ENCODE measurements at places on chromosomes 7 and 10. TPM values are rescaled to one million over a fixed set of nuclear protein-coding genes. Genes with fewer than 3 reads are reported as not detected.

DNA sequence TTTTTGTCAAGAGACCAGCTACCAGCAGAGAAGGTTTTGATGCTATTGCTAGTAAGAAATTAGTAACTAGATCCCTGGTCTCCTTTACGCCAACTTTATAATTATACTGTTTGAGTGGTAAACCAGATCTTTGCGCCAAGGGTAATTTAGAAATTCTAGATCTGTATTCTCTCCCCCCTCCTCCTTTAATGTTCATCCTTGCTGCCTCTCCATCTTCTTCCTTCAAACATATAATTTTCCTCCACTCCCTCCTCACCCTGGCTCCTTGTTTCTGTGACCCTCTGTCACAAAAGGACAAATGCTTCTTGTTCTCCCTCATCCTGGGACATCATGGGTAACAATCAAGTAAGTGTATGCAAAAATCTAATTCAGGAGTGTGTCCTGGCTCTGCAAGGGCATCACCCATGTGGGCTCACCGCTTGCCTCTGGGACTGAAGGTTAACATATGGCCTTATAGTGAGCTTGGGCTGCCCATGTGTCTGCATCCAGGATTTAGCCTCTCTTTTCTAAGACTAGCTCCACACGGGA is 121.2 kb downstream of the BAMBI start:
- DNase-seq, result no peak
- no peaks in the 10 kb centered on the region for H3K36me3 ChIP-seq
- H3K27ac ChIP-seq, result no peak overlapping the region

DNA sequence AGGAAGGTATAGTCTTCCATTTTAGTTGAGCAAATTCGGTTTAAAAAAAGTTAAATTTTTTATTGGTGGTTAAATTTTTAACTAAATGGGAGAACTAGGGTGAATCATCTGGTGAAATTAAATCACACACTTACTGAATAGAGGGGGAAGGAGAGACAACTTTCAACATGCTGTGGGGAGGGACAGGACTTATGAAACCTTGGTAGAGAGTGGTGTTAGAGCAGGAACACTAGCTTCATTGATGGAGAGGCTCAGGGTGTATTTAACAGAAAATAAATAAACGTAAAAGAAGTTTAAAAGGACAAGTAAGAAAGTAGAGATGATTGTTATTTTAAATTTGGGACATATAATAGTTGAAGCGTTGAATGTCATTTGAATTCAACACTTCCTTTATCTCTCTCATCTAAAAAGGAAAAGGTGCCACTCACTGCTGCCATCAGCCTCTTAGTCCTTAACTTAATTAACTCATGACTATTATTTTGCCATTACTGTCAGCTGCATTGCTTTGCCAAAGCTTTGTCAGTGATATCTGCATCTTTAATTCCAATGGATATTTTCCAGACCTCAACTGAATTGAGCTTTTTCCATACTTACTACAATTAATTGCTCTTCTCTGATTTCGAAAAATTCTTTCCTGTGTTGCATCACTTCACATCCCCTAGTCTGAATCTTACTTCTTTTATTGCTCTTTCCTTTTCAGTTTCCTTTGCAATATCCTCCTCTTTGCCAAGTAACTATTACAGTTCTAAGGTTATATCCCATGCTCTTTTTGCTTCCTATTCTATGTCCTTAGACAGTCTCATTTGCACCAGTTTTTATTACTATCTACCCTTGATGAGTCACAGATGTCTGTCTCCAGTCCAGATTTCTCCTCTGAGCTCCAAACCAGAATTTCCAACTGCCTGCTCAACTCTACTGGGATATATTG is 71.7 kb downstream of the GNAT3 start:
- DNase-seq, result no peak
- no peak overlapping the region for H3K27ac ChIP-seq
- H3K27me3 ChIP-seq, result no peaks in the 10 kb centered on the region

- no peak overlapping the region for H3K4me3 ChIP-seq
- no peaks in the 10 kb centered on the region for H3K36me3 ChIP-seq
- H3K4me1 ChIP-seq, result no peaks in the 10 kb centered on the region
- no peaks in the 10 kb centered on the region for H3K27me3 ChIP-seq
- no peak for DNase-seq
Measured at GRCh38 chr7:49228426-49229098, 304.2 kb downstream of the CDC14C start.

DNA sequence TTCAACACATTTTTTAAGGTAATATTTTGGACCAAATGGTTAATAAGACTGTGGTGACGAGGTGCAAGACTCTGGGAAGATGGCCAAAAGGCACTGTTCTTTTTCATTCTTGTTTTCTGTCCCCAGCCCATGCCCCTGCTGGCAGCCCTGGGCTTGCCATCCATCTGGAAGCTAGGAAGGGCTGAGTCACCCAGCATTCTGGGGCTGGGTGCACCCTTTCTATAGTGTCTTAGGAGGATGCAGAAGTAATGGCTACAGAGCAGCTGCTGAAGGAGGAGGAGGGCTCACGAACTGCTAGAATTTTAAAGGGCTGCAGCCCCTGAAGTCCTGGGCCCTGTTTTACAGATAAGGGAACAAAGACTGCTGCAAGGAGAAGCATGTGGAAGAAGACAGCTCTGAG is 42.8 kb upstream of the ZNF32 start:
- no peak overlapping the region for H3K27ac ChIP-seq
- H3K4me1 ChIP-seq, result no peaks in the 10 kb centered on the region
- no peak overlapping the region for H3K4me3 ChIP-seq
- DNase-seq, result no peak

DNA sequence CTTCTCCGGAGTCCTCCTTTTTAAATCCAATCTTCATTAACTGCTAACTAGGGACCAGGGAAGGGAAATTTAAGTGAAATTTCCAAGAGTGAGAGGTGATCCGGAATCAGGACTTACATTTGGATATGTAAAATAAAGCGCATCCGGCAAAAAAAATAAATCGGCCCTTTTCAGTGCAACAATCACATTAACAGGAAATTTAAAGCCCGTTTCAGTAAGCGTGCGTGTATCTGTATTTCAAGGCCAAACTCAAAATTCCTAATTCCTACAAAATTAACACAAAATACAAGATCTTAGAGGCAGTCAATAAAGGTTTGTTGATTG is 771 bp downstream of the DNAJC9 start:
- peak overlapping the region; percentile 90 for H3K27ac ChIP-seq
- peak overlapping the region; percentile 34 for H3K4me3 ChIP-seq
- no peaks in the 10 kb centered on the region for H3K36me3 ChIP-seq
- peaks cover 22% of the 10 kb centered on the region for H3K4me1 ChIP-seq
- no peaks in the 10 kb centered on the region for H3K27me3 ChIP-seq

DNA sequence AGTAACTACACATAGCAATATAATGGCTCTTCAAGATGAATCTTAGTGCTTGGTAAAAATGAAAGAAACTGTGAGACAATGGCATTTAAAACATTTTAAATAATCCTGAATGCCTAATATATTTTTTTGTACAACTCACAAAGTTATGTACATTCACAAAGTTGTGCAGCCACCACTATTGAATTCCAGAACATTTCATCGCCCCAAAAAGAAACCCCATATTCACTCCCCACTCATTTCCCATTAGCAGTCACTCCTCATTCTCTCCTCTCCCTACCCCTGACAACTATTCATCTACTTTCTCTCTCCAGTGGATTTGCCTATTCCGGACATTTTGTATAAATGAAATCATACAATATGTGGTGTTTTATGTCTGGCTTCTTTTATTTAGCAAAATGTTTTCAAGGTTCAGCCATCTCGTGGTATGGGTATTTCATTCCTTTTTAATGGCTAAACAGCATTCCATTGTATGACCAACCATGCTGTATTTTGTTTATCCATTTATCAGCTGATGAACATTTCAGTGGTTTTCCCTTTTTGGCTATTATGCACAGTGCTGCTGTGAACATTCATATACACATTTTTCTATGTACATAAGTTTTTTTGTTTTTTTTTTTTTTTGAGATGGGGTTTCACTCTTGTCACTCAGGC is 34.7 kb downstream of the ENTPD7 start:
- no peaks in the 10 kb centered on the region for H3K4me1 ChIP-seq
- no peak overlapping the region for H3K4me3 ChIP-seq
- no peaks in the 10 kb centered on the region for H3K36me3 ChIP-seq
- no peaks in the 10 kb centered on the region for H3K27me3 ChIP-seq

- no peaks in the 10 kb centered on the region for H3K4me1 ChIP-seq
- no peak for DNase-seq
- no peak overlapping the region for H3K4me3 ChIP-seq
- no peaks in the 10 kb centered on the region for H3K36me3 ChIP-seq
- no peaks in the 10 kb centered on the region for H3K27me3 ChIP-seq
Measured at GRCh38 chr10:88004451-88004850, 141.0 kb downstream of the PTEN start.

- H3K4me1 ChIP-seq, result peaks cover 9% of the 10 kb centered on the region
- H3K36me3 ChIP-seq, result no peaks in the 10 kb centered on the region
- H3K27me3 ChIP-seq, result no peaks in the 10 kb centered on the region
- DNase-seq, result no peak
- H3K4me3 ChIP-seq, result no peak overlapping the region
Measured at GRCh38 chr10:114393482-114393881, 10.8 kb downstream of the AFAP1L2 start.

DNA sequence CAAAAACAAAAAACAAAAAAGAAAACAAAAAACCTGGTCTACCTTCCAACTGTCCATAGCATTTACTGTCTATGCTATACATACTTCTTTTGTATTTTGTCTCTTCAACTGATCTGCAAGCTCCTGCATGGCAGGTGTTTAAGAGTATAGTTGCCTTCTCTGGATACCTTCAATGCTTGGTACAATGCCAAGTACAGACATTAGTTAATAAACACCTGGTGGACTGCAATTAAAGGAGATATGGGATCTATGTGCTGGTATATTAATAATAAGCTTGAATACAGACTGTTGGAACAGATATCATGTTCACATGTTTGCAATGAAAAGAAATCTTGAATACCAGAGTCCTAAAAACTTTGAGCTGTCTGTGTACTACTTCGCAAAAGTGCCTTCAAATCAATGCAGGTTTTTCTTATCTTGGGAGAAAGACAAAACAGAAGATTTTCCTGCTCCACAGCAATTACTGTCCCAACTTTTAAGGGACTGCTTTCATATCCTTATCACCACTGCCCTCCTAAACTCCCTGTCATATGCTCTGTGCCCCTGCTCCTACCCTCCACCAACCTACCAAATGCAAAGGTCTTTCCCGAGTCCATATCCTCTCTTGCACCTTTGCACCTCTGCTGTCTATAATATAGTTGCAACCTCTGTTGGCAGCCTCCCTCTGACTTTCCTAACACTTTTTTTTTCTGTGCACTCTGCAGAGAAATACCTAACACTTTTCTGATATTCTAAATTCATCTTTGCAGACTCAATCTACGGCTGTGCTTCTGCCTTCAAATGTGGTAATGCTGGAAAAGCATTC is 85.1 kb downstream of the DNMBP start:
- H3K27me3 ChIP-seq, result no peaks in the 10 kb centered on the region
- DNase-seq, result no peak
- no peak overlapping the region for H3K4me3 ChIP-seq
- H3K4me1 ChIP-seq, result peaks cover 19% of the 10 kb centered on the region
- H3K36me3 ChIP-seq, result no peaks in the 10 kb centered on the region
- no peak overlapping the region for H3K27ac ChIP-seq

DNA sequence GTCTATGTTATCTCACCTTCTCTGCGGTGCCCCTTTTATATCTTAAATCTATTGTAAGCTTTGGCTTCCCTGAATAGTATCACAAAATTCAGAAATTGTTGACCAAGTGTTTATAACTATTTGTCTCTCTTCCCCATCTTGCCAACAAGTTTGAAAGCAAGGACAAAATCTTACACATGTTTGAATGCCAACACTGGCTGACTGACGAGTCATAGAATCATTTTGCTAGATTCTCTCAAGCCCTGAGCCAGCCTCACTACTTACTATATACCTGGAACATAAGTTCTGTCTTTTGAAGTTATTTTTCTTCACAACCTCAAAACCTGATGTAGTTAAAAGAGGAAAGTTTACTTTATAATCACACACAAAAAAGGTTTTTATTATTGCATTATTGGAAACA is 700.7 kb downstream of the PHTF2 start:
- H3K27me3 ChIP-seq, result no peaks in the 10 kb centered on the region
- no peak overlapping the region for H3K27ac ChIP-seq
- DNase-seq, result no peak

GRCh38 chr7:116591202-116592040 is 66.6 kb downstream of the CAV1 start:
- H3K4me1 ChIP-seq, result peaks cover 22% of the 10 kb centered on the region
- H3K4me3 ChIP-seq, result no peak overlapping the region
- DNase-seq, result peak; percentile 30
- H3K27ac ChIP-seq, result no peak overlapping the region
- H3K27me3 ChIP-seq, result no peaks in the 10 kb centered on the region

- no peak overlapping the region for H3K4me3 ChIP-seq
- peaks cover 5% of the 10 kb centered on the region for H3K27me3 ChIP-seq
- peaks cover 14% of the 10 kb centered on the region for H3K4me1 ChIP-seq
- H3K36me3 ChIP-seq, result no peaks in the 10 kb centered on the region
Measured at GRCh38 chr10:124221356-124222317, 128.2 kb upstream of the CHST15 start.

DNA sequence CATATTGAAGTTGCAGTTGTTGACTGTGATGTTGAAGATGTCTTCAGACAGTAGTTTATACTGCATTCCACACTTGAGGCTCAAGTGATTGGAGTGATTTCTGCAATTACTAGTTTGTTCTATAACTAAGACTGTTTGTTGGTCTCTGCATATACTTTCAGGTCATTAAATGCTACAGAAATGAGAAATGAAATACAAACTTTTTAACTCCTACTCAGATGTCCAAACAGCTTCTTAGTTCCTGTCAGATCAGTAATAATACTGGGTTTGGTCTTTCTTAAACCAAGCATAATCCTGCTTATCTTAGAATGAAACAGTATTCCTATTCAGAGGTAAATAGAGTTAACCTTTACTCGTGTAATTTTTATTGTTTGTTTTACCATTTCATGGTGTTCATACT is 115.9 kb downstream of the CCNY start:
- H3K4me1 ChIP-seq, result peaks cover 37% of the 10 kb centered on the region
- peak overlapping the region; percentile 48 for H3K27ac ChIP-seq
- no peak for DNase-seq
- H3K27me3 ChIP-seq, result no peaks in the 10 kb centered on the region
- no peaks in the 10 kb centered on the region for H3K36me3 ChIP-seq
- no peak overlapping the region for H3K4me3 ChIP-seq

- peak within 1 kb of the TSS; percentile 76 for H3K4me3 ChIP-seq
- H3K4me1 ChIP-seq, result peaks cover 28% of the 10 kb centered on the region
- peak; percentile 81 for DNase-seq
- peak within 1 kb of the TSS; percentile 92 for H3K27ac ChIP-seq
- H3K27me3 ChIP-seq, result no peaks in the 10 kb centered on the region
- H3K36me3 ChIP-seq, result no peaks in the 10 kb centered on the region
Measured at GRCh38 chr10:97498841-97499560, at the start of gene UBTD1. TSS of gene UBTD1 (plus strand) at chr10:97498924. CDS start at chr10:97499204, 280 bp downstream.

The INHBA gene
- total RNA-seq, result 10.8 TPM

The ATP6V0A4 gene
- total RNA-seq, result 1.1 TPM

The LIPK gene
- total RNA-seq, result not detected

The SPOCK2 gene
- 3.0 TPM for total RNA-seq

The OGDHL gene
- total RNA-seq, result 9.5 TPM

The NAT16 gene
- total RNA-seq, result not detected

Measured in hepatocyte (in vitro differentiated cells).